ENCODE measurements at places on chromosomes 3 and 15. TPM values are rescaled to one million over a fixed set of nuclear protein-coding genes. Genes with fewer than 3 reads are reported as not detected.

The GPR27 gene
- total RNA-seq = 1.6 TPM

The POLQ gene
- 5.7 TPM for total RNA-seq

The SCN11A gene
- 2.6 TPM for total RNA-seq

The SNTN gene
- not detected for total RNA-seq

The TMOD2 gene
- 8.4 TPM for total RNA-seq

The TTC21A gene
- total RNA-seq = 1.0 TPM

The C3orf49 gene
- total RNA-seq = not detected

The REC114 gene
- not detected for total RNA-seq

The GUCA1C gene
- total RNA-seq = not detected
